ENCODE measurements at places on chromosomes 6 and 20.
A peak's percentile ranks its signal among the peaks of the same experiment; 100 is the strongest.

DNA sequence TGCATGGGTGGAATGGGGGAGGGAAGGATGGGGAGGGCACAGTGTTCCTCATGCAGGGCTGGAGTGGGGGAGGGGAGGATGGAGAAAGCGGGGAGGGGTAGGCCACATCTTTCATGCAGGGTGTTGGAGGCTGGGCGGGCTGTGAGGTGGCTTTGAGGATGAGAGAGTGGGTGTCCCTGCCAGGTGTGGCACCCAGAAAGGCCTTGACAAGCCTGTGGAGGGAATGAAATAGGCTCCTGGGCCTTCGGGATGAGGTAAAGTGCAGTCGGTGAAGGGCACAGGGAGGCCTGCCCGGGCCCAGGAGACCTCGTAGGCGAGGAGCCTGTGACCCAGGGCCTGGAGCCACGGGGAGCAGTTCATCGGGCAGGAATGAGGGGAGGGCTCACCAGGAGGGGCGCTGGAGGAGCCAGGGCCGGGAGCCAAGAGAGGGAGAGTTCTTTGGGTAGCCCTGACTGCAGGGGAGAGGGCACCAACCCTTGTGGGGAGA, 7.6 kb downstream of the CEBPB start:
- ATAC-seq = no peak

- no peak for ATAC-seq
Measured at GRCh38 chr20:23368316-23369071, 6.5 kb downstream of the GZF1 start.

GRCh38 chr6:136609873-136610706, 59.9 kb upstream of the MAP7 start:
- peak; percentile 89 for ATAC-seq

DNA sequence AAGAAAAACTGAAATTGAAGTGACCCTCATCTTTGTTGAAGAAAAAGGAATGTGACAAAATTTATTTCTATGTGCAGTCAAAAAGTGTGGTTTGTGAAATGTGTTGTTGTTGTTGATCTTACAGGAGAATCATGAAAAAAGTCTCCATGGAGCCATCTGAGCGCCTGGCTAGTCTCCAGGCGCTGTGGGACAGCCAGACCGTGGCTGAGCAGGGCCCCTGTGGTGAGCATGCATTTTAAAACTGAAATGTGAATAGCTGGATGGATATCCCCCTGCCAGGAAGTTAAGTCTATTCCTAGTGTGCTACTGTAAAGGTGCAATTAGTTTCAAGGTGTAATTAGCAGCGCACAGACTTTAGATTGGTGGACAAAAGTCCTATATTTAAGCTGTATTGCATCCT, 170.6 kb downstream of the CARMIL1 start:
- no peak for ATAC-seq

- peak; percentile 95 for ATAC-seq
Measured at GRCh38 chr6:83592770-83593394, 80.5 kb downstream of the PRSS35 start.

- ATAC-seq = peak; percentile 9
Measured at GRCh38 chr6:127120023-127120786, 1.7 kb downstream of the RSPO3 start.

DNA sequence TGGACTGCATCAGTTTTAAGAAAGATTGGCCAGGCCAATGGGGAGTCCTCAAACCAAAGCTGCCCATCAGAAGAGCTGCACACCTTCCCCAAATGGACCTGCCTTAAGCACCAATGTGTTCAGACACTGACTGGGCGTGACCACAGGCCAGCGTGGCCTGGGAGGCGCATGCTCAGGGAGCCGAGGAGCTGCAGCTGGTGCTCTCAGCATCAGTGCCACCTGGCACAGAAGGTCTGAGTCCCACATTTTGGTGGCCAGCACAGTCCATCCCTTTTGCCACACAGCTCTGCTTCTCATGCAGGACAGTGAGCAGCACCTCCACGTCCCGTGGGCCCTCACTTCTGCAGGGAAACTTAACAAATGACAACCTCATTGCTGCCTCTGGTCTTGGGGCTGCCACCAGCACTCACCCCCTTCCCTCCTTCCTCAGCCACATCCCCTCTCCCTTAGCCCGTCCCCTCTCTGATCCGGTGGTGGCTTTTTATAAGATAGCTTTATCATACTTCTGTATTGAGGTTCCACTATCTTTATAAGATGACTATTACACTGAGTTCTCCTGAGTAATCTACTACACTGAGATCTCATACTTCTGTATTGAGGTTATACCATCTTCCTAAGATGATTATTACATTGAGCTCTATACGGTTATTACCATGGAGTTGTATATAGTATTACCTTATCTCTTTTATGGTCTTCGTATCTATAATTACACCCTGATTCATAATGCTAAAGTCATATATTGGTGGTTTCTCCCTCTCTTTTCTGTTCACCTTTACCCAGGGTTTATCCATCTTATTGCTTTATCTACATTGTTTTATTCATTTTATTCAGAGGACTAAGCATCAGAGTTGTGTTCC, 109.1 kb downstream of the TOX2 start:
- no peak for ATAC-seq

GRCh38 chr6:129597023-129597713, 112.8 kb downstream of the ARHGAP18 start:
- ATAC-seq = no peak

GRCh38 chr20:1369970-1370369, 22.9 kb downstream of the FKBP1A start:
- ATAC-seq = no peak

DNA sequence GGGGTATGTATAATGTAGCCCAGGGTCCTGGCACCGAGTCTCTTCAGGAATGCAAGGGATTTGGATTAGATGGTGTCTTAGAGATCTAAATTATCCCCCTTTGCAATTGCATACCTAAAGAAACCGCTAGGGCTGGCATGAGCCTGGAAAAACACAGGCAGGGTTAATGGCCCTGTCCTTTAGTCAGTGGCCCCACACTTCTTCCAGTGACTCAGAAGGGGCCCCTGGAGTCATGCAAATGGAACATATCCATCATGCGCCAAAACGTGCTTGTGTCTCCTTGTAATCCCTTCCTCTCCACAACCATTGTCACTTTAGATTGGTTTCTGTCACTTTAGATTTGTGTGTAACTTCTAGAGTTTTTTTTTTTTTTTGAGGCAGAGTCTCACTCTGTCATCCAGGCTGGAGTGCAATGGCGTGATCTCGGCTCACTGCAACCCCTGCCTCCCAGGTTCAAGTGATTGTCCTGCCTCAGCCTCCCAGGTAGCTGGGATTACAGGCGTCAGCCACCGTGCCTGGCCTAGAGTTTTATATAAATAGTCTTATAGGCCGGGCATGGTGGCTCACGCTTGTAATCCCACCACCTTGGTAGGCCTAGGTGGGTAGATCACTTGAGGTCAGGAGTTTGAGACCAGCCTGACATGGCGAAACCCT, 8.7 kb upstream of the MYBL2 start:
- no peak for ATAC-seq

- ATAC-seq = no peak
Measured at GRCh38 chr6:97864366-97864765, 581.4 kb upstream of the MMS22L start.

DNA sequence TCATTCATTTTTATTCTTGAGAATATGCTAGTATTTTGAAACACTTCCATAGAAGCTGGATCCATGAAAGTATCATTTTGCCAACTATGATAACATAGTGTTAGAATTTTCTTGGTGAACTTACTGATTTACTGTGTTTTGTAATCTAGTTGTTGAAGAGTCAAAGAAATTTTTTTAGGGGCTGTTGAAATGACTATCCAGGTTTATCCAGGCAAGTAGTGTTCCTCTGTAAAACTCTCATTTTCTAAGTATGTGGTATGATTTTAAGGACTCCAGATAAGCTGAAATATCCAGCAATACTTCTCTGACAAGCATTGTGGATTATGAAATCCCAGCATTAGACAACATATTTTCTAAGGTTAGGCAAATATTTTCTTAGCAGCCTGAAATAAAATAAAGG, 95.9 kb downstream of the GRIK2 start:
- ATAC-seq = no peak

GRCh38 chr6:1593958-1594314, 15.8 kb upstream of the FOXC1 start:
- peak; percentile 17 for ATAC-seq

GRCh38 chr20:53642196-53643030, 48.8 kb upstream of the ZNF217 start:
- peak; percentile 92 for ATAC-seq

- ATAC-seq = peak; percentile 58
Measured at GRCh38 chr6:26205625-26206574, 118.7 kb downstream of the HFE start.

Data from SK-N-SH treated with all-trans-retinoic acid at 6 μM for 48 hours (cell line).